ENCODE measurements at places on chromosomes 1 and 21.

DNA sequence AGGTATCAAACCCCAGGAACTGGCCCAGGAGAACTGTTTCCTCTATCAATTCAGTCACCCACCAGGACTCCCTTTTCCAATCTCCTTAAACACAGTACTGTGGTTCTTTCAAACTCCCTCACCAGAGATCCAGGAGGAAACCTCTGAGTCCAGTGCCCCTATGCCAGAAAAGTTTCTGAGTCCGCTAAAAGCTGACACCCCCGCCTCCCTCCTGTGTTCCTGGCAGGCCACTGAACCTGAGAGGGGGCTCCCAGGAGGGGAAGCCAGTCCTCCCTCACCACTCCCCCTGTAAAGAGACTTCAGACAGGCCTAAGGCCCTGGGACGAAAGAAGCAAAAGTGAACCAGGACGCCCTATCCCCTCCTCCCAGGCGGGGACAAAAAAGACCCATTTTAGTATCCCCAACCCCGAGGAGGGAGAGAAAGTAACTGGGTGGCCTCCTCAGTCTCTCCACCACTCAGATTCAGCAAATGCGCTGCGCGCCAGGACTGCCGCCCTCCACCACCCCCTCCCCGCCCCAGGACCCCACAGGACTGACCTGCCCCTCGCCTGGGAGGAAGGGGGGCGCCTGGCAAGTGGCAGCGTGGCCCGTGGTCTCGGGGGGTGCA is 624 bp downstream of the SLC41A1 start:
- DNase-seq: no peak

- no peak for DNase-seq
These were observed 2.6 kb upstream of the TMEM240 start for GRCh38 chr1:1542766-1543705.

- no peak for DNase-seq
These were observed 427 bp downstream of the AKR7A2 start for GRCh38 chr1:19311503-19311930.

GRCh38 chr1:225464851-225465792 is 37.3 kb upstream of the LBR start:
- no peak for DNase-seq

- DNase-seq: peak; percentile 11
These were observed 291.8 kb downstream of the DISC1 start for GRCh38 chr1:231918239-231919015.

DNA sequence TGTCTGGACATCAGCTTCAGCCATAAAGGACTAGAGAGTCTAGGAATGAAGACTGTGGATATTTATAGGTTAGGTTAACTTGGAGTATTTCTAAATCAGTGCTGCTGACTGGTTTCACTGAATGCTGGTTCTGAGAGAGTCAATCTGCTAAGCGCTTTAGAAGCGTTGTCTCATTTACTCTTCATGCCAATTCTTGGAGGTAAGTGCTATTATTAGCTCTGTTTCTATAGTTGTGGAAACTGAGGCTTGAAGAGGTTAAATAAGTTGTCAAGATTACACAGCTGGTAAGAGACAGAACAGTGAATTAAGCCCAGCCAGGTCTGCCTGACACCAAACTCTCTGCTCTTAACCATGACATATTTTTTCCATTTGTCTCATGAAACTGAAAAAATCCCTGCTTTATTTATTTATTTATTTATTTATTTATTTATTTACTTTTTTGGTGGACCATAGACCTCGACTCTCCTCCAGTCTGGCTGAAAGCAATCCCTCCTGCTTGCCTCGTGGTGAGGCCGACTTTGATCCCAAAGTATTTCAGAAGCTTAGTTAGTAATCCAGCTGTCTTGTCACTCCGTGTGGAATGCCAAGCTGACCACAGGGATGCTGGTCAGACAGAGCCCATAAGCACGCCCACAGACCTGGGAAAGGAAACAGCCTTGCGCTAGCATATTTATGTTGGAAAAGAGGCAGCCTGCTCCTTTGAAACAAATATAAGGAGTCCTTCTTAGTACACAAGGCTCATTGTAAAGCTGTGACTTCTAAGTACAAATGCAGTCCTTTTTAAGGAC is 16.9 kb downstream of the NTMT2 start:
- no peak for DNase-seq

GRCh38 chr1:205480349-205480985 is 24.0 kb upstream of the CDK18 start:
- DNase-seq: peak; percentile 44
